ENCODE measurements at places on chromosomes 6 and 20.
A peak's percentile ranks its signal among the peaks of the same experiment; 100 is the strongest.

DNA sequence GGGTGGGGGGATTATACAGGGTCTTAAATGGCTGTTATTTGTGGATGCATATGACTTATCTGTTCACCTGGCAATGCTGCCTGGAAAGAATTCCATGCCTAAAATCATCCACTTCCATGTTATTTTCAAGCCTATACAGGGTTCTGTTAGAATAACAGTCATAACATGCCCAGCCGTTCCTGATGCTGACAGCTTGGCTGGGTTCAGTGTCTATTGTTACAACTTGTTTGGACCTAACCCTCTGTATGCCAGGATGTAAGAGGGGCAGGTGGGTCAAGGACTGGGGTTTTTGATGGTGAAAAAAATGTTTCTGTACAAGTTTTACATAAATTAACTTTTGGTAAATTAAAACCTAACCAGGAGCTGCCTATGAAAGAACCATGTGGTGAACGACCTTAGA lies 79.8 kb downstream of the GINS1 start:
- DNase-seq = no peak

DNA sequence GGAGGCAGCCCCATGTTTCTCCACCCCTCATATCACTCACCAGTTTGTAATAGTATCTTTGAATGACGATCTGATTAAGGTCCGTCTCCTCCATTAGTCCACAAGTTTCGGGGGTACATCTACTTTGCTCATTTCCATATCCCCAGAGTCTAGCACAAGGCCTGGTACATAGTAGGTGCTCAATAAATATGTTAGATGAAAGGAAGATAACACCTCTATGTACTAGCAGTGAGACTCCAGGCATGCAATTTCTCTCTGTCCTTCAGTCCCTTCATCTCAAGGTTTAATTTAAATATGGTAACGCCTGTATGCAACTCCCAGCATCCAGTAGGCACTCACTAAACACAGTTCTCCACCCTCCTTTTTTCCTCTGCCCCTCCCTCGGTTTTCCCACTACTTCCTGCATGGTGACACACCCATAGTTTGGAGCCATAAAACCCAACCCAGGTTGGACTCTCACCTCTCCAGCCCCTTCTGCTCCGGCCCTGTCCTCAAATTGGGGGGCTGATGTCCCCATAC lies 461 bp upstream of the HNF4A start:
- DNase-seq = no peak

DNA sequence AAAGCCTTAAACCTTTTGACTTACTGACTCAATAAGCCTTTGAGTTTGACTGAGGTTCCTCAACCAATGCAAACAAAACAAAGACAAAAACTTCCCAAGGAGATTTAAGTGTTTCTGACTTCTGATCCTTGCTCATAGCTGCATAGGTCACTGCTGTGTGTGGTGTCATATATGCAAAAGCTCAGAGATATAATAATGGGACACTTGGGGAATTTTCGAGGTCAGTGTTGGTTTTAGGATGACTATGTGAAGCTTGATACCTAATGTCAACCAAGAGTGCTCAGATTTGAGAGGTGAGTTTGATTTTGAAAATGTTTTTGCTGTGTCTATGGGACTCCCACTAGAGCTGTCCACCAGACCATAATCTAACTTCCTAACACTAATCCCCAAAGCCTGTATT lies 26.2 kb downstream of the ZKSCAN8 start:
- no peak for DNase-seq

DNA sequence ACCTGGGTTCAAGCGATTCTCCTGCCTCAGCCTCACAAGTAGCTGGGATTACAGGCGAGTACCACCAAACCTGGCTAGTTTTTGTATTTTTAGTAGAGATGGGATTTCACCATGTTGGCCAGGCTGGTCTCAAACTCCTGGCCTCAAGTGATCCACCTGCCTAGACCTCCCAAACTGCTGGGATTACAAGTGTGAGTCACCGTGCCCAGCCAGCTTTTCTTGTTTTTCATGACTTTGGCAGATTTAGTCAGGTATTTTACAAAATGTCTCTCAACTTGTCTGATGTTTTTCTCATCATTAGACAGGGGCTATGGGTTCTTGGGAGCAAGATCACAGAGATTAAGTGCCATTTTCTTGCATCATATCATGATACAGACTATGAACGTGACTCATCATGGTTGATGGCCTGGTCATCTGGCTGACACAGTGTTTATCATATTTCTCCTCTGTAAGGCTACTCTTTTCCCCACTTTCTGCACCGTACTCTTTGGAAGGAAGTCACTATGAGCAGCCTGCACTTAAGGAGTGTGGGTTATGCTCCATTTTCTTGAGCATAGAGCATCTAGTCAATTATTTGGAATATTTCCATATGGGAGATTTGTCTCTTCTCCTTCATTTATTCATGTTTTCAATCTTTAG lies 67.8 kb downstream of the RNF182 start:
- no peak for DNase-seq

- DNase-seq = no peak
Observed at GRCh38 chr6:112951829-112952228, 604.7 kb downstream of the RFPL4B start.

GRCh38 chr20:41998539-41999341 lies 380.6 kb upstream of the CHD6 start:
- no peak for DNase-seq

GRCh38 chr20:32396646-32397160 lies 38.6 kb downstream of the ASXL1 start:
- DNase-seq = no peak

DNA sequence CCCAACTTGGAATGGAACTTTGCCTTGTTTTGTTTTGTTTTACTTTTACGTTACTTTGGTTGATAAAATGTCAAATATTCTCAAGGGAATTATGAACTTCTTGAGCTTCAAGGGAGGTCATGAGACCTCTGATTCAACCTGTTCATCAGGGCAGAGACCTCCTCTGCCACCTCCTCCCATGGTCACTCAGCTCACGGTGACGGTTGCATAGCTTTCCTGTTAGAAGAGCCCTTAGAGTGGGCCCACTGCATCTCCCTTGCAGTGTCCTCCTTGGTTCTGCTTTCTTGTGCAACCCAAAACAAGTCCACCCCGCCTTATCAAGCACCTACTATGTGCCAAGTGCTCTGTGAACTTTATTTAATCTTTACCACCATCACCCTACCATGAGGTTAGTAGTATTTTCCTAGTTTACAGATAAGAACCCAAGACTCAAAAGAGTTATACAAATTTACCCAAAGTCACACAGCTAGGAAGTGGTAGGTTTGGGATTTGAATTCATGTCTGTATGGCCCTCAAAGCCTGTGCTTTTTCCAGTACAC lies 15.5 kb downstream of the TM9SF4 start:
- DNase-seq = no peak

- no peak for DNase-seq
Observed at GRCh38 chr6:113076816-113077215, 729.7 kb downstream of the RFPL4B start.

GRCh38 chr6:74997646-74998045 lies 208.2 kb downstream of the COL12A1 start:
- DNase-seq = no peak

DNA sequence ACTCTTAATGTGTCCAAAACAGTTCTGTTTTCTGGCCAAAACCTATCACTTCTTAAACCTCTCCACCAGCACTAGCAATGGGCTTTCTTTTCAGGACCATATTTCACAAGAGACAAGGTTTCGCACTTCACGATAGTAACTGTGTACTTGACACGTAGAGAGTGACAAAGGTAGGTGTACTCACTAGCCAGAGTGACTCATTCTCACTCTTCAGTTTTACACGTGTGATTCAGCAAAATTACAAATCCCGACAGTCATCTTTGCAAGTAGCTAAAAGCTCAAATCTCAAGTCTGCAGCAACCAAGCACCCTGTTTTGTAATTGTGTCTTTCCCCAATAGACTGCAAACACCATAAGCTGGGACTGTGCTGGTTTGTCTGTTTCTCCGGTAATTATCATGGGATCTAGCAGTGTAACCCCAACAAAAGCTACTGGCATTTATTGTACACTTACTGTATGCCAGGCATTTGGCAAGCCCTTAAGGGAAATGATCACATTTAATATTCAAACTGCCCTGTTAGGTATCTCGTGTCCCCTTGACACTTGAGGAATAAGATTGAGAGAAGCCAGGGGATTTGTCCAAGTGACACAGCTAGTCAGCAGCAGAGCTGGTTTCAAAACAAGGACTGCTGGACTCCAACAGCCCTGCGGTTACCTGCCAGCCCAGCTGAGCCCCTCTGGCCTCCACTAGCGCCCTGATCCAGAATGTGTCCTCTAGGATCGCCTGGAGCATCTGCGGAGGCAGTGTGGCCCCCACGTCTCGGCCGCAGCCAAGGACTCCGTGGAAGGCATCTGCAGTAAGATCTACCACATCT lies 9.9 kb downstream of the PCIF1 start:
- no peak for DNase-seq

- DNase-seq = no peak
Observed at GRCh38 chr6:35919085-35919826, 1.6 kb downstream of the SRPK1 start.

- DNase-seq = peak; percentile 42
Observed at GRCh38 chr6:127538750-127539264, 19.7 kb upstream of the MTCL3 start.

DNA sequence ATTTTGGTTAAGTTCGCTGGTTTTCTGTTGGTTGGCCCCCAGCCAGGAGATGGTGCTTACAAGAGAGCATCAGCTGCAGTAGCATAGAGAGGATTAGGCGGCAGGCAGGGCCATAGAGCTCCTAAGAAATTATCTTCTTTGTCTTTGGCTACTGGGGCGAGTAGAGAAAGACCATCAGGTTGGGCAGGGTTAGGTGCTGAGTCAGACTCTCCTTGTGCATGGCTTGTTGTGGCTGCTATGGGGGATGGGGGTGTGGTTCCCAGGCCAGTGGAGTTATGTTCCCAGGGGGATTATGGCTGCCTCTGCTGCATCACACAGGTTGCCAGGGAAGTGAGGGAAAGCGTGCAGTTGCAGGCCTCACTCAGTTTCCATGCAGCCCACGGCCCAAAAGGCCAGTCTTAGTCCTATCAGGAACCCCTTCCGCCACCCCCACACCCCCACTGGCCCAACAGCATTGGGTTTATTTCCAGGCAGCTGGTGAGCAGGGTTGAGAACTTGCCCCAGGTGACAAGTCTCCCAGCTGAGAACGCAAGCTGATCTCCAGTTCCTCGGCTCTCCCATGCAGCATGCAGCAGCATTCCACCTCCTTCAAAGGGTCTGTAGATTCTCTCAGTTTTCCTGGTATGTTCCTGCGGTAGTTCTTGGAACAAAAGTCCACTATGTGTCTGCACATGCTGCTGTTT lies 243.7 kb downstream of the UTRN start:
- DNase-seq = no peak

- DNase-seq = no peak
Observed at GRCh38 chr6:162053084-162053483, 674.5 kb downstream of the PRKN start.

DNA sequence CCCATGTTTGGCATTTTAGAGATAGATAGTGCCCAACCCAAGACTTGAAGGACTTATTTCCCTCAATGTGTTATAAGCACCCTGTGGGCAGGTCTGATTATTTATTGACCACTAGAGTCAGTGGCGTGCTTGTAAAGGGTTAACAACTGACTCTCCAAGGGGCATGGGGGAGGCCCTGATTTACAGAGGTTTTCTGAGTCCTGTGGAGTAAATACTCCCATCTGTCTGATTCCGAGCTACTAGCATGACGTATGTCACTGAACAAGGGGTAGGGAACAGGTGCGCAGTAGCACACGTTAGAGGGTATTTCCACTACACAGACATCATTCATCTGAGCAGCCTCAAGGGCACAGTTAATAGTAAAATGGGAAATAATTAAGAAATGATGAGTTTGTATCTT lies 17.4 kb upstream of the TRAM2 start:
- no peak for DNase-seq

GRCh38 chr20:10523443-10523842 lies 88.3 kb downstream of the SLX4IP start:
- no peak for DNase-seq

DNA sequence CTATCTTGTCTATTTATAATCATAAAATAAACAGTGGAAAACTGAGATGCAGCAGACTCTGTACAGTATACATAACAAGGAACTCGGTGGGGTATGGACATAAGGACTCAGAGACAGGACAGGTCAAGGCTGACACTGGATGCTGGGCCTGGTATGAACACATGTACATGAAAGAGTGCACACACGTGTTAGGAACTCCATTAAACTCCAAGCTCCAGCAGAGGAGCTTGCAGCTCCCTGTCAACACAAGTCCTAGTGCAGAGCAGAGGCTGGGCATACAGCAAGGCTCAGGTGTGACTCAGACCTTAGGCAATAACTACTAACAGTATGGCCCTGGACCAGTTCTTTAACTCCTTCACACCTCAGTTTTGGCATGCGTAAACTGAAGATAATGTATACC lies 17.1 kb downstream of the NAPB start:
- no peak for DNase-seq

GRCh38 chr20:4134861-4135379 lies 119.6 kb upstream of the RNF24 start:
- DNase-seq = no peak

DNA sequence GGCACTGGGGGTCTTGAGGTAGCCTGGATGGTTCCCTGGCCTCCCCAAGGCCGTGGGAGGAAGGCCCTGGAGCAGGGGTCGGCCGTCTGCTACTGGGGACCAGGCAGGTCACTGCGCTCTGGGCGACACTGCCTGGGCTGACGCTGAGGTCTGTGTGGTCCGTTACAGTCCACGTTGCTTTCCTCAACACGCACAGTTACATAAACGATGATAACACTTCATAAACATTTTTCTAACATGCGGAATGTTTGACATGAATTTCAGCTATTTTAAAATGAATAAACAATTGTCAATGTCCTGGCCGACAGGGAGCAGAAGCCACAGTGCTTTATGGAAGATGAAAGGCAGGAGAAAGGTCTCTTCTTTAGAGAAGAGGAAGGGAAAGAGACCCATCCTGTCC lies 10.2 kb upstream of the RBBP8NL start:
- no peak for DNase-seq

- no peak for DNase-seq
Observed at GRCh38 chr6:40042232-40042631, 108.0 kb upstream of the MOCS1 start.

GRCh38 chr6:82645536-82646230 lies 282.1 kb downstream of the TPBG start:
- no peak for DNase-seq

- DNase-seq = no peak
Observed at GRCh38 chr6:26485112-26485780, 14.9 kb upstream of the BTN1A1 start.

DNA sequence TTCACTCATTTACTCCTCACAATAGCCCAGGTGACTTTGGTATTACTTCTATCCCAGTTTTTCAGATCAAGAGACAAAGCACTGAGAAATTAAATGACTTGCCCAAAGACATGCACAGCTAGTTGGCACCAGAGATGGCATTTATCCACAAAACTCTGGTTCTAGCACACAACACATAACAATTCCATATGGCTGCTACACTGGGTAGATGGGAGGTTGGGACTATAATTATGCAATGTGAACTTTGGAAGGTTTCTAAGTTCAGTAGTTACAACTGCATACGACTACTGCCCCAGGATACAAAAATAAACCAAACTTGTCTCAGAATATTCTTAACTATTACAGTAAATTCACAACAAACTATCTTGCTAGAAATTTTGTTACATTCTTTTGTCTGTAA lies 54.2 kb upstream of the MLIP start:
- no peak for DNase-seq

- no peak for DNase-seq
Observed at GRCh38 chr20:36377348-36378326, 71.5 kb downstream of the DLGAP4 start.

- DNase-seq = no peak
Observed at GRCh38 chr20:375265-375889, 5.2 kb upstream of the TRIB3 start.

GRCh38 chr20:21714297-21715192 lies 9.1 kb downstream of the PAX1 start:
- no peak for DNase-seq
